Lung microvascular endothelial cell (primary cell): ENCODE measurements at places on chromosomes 2 and 18.

GRCh38 chr2:79191816-79192215 is 32.3 kb upstream of the REG3A start:
- DNase-seq = no peak

DNA sequence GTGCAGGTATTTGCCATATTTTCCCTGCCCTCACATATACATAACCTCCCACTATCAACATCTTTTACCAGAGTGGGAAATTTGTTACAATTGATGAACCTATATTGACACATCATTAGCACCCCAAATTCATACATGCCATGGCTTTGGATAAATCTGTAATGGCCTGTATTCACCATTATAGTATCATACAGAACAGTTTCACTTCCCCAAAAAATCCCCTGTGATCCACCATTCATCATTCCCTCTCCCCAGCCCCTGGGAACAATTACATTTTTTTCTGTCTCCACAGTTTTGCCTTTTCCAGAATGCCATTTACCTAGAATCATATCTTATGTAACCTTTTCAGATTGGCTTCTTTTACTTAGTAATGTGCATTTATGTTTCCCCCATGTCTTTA is 494.5 kb downstream of the RNF144A start:
- no peak for DNase-seq

DNA sequence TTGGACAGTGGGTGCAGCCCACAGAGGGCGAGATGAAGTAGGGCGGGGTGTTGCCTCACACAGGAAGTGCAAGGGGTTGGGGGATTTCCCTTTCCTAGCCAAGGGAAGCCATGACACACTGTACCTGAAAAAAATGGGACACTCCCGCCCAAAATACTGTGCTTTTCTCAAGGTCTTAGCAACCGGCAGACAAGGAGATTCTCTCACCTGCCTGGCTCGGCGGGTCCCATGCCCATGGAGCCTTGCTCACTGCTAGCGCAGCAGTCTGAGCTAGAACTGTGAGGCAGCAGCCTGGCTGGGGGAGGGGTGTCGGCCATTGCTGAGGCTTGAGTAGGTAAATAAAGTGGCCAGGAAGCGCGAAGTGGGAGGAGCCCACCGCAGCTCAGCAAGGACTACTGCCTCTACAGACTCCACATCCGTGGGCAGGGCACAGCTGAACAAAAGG is 244.7 kb downstream of the NBAS start:
- DNase-seq = no peak

DNA sequence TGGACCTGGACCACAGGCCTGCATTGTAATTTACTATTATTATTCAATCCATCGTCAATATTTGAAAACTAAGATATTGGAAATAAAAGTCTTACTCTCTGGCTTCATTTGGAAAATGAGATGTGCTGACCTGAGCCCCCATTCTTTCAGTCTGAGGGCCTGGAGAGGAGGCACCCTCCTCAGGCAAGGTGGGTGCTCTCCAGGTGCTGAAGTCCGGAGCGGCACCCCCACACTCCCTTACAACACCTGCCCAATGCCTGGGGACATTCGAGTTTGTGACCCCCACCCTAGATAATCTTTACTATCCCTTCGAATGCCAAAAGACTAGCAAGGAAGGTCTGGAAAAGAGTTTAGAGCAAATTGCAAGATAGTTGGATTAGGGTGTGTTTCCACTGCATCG is 133.3 kb downstream of the EN1 start:
- no peak for DNase-seq

DNA sequence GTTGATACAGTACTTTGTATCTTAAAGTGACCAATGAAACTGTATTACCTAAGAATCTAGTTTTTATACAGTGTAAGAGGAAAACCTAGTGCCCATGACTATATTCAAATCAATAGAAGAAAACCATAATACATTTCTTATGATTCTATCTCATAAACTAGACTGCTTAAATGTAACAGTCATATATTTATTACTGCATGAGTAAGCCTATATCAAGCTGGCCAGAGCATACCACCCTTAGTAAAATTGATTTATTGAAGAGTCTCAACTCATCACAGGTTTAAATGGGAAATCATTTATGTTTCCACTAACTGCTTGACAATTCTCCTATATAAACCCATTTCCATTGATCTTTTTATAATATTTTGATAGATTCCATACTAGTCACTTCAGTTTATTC is 1059.2 kb upstream of the LRRTM1 start:
- DNase-seq = no peak

DNA sequence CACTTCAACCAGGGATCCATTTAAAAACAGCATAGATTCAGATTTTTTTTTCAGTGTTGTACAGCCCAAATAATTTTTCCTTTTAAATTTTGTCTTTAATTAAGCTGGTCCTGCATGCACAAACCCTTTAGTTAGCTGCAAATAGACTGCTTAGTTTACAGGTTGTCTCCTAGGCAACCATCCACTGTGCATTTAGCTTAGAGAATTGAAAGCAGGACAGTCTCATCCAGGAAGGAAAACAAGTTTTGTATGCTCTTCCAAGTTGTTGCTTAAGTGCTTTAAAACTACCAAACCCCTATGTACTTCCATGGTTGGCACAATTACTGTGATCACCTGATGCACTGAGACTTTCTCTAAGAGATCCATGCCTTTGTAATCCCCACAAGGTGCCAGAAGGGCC is at the start of gene MAP3K19:
Gene MAP3K19, minus strand, starts transcription at position 148 of the 400 bp plus-strand sequence. CDS start 22,800 bp downstream, outside the sequence.
- DNase-seq = peak; percentile 20

- DNase-seq = no peak
These were observed 13.4 kb upstream of the HOXD1 start for GRCh38 chr2:176174824-176175708.

- DNase-seq = no peak
These were observed 879.5 kb downstream of the TSN start for GRCh38 chr2:122634920-122635319.

DNA sequence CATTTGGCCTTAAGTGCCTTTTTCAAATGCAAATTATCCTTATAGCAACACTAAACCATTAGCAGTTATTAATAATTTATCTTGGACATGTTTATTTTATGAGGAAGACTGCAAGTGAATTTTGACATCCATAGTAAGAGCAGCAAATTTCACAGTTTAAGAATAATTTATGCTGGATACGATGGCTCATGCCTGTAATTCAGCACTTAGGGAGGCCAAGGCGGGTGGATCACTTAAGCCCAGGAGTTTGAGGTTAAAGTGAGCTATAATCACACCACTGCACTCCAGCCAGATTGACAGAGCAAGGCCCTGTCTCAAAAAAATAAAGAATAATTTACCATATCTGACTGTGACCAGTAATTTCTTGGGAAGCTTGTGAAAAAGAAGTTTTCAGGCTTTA is 286.2 kb downstream of the TMX3 start:
- no peak for DNase-seq

GRCh38 chr2:120704696-120705095 is 31.0 kb upstream of the GLI2 start:
- no peak for DNase-seq

GRCh38 chr18:48727681-48728080 is 188.8 kb downstream of the CTIF start:
- DNase-seq = no peak

DNA sequence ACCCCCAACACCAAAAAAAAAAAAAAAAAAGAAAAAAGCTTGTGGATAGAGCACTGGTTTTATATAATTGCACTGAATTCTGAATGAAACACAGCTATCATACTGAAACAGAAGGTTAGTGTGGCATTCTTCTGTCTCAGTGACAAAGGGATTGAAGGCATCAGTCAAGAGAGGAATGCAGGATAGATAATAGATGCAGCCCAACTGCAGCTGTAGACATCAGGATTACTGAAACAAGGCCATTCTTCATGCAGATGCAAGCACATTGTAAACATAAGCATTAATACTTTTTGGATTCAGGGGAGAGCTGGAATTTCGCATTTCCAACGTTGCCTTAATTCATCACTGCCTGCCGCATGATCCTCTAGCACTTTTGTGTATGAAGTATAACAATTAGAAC is 897.4 kb upstream of the KLHL29 start:
- no peak for DNase-seq

GRCh38 chr2:22282220-22282619 is 1102.8 kb upstream of the KLHL29 start:
- no peak for DNase-seq

GRCh38 chr2:96407919-96408550 is 72.5 kb downstream of the NCAPH start:
- DNase-seq = no peak

- no peak for DNase-seq
These were observed 117.1 kb upstream of the SP5 start for GRCh38 chr2:170598067-170598395.

DNA sequence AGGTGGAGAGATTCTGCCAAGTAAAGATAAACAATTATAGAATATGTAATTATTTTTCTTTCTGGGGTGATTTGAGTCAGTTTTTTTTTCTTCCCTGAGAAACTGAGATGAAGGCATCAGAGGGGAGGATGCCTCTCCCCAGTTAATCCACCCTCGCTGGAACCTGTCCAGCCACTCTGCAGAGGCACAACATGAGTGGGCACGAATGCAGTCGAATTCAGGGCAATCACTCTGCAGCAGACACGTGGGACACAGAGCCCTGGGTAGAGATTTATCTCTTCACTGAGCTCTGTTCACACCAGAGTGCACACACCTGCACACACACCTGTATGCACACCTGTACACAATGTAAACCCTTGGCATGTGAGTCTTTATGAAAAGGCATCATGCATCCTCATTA is 154.2 kb downstream of the DCDC2C start:
- DNase-seq = no peak

- DNase-seq = no peak
These were observed 10.5 kb upstream of the DSG2 start for GRCh38 chr18:31487246-31488015.

DNA sequence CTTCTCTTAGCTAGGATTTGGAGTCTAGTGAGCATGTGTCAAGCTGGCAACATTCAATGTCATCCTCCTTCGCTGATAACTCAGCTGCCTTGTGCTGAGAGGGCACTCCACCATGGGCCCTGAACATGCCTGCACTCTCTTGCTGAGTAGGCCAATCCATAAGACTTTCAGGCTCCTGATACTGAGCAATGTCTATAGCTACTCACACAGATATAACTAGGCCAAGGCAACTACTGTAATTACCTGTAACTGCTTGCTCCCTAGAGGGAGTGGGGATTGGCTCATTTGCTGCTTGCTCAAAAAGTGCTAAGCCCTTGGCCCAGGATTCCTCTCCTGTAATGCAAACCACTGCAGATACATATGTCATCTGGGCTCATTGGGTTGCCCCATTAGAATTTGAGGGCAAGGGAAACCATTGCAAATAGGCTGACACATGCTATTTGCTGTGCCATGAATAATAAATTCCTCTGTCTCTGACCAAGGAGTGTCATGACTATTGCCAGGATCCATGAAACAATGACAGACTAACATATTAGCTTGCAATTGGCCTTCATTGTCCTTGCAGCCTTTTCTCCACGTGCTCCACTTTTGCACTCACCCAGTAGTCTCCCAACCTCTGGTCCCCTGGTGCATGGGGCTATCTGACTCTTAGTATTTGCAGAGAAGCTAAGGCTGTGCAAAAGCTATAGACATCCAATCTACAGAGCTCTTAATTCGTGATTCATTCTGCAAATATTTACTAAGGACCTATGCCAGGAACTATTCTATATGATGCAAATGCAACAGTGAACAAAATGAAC is 36.9 kb upstream of the BMPR2 start:
- peak; percentile 13 for DNase-seq

DNA sequence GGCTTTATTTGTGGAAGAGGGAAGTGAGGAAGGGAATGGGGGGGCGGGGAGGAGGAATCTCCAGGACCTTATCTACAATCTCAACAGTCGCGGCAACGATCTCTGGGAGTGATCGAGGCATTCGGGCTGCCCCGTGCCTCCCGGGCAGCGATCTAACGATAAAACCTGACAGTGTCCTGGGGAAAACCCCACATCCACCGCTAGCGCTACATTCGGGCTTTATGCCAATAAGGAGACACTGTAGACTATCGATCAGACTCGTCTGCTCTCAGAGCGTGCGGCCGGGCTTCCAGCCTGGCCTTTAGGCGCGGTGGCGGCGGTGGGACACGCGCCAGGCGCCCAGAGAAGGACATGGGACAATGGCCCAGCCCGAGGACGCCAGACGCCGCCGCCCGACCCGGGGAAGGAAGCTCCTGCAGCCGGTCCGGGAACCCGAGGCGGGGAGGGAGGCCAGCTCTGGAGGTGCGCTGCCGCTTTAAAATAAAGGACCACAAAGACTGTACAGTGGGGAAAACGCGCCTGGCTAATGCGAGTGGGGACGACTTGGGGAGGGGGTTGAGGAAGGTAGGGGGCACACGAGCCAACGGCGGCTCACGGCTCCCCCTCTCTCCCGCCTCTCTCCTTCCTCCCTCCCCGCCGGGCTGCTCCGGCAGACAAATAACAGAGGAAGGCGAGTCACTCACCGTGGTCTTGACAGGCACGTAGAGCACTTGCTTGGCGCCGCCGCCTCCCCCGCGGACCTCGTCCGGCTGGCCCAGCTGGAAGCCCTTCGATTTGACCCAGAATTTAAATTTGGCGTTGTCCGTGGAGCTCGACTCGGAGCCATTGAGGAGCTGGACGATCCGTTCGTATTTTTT is 2.2 kb downstream of the NOL4 start:
- DNase-seq = peak; percentile 0

GRCh38 chr2:199136681-199137080 is 321.1 kb downstream of the SATB2 start:
- no peak for DNase-seq

DNA sequence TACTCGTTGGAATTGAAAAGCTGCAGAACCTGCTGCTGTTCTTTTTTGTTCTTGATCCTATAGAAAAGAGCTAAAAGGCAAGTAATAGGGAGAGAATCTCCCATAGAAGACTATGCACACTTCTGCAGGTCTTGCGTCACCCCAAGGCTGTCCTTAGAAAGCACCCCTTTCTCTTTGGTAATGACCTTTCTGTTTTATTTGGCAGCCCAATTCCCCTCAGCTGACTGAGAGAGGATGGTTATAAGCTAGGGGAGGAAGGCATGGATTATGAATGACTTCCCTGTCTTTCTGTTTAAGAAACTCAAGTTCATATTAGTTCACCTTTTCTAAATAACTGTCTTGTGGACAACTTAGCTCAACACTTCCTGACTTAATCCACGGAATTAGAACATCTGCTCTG is 122.9 kb downstream of the TXNL1 start:
- no peak for DNase-seq

GRCh38 chr2:221262651-221263050 is 309.5 kb downstream of the EPHA4 start:
- DNase-seq = no peak

- DNase-seq = no peak
These were observed 205.9 kb upstream of the STK17B start for GRCh38 chr2:196376984-196377877.

DNA sequence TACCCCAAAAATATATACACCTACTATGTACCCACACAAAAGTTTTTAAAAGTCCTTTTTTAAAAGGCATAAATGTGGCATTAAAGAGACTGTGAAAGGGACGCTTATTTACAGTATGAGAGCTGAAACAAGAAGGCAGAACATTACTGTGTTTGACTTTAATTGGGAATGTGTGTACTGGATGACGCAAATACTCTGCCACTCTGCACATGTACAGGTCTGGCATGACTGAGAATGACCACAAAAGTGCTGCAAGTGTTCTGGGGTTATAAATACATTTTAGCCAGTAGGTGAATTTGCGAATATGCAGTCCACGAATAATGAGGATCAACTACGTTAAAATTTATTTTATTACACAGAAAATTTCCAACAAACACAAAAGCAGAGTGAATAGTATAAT is 11.4 kb downstream of the DARS1 start:
- DNase-seq = no peak

GRCh38 chr18:50310080-50310479 is 22.6 kb upstream of the CXXC1 start:
- DNase-seq = no peak

- peak; percentile 96 for DNase-seq
These were observed 210.5 kb downstream of the SH3RF3 start for GRCh38 chr2:109339519-109339966.
